ENCODE measurements at places on chromosomes 16 and 17.

DNA sequence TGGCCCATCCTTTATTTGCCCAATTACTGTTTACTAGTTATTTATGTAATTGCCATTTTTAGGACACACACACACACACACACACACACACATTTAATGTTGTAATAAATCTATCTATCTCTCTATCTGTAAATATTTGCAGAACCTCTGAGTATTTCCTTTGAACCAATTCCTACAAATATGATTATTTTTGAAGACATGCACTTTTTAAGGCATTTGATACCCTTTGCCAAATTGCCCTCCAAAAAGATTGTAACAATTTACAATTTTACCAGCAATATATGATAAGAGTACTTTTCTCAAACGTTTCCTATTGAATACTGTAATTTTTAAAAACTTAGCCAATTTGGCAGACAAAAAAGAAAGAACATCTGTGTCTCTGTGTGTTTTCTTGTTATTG is 143.8 kb upstream of the FOXF1 start:
- DNase-seq = no peak

DNA sequence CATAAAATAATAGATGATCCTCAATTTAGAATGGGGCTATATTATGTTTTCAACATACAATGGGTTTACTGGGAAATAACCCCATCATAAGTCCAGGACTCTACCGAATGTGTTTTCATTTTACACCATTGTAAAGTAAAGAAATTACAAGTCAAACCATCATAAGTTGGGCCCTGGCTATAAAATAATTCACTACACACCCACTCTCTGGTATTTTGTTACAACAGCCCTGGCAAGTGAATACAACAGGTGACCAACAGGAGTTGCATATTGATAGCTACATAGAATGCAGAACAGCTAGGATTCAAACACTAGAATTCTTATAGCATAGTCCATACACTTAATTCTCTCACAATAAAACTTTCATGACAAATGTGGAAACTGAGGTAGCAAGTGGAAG is 673.0 kb upstream of the CA10 start:
- DNase-seq = no peak

DNA sequence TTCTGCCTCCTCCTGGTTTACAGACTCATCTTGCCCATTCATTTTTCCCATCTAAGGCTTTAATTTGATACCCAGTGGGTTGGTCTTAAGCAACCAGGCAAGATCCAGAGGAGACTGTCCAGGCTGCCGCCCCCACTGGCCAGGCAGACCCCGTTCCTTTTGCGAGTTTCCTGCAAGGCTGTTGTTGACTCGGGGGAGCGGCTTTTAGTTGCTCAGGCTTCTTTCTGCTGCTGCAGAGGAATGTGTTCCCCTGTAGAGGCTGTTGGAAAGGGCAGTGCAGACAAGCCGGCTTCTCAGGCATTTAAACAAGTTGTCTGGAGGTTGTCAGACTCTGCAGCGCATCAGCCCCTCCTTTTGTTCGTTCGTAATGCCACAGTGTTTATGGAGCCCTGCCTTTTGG is 231.2 kb downstream of the PRKCA start:
- DNase-seq = no peak

- no peak for DNase-seq
These were observed 20.2 kb downstream of the CDIPT start for GRCh38 chr16:29842732-29843346.

- DNase-seq = no peak
These were observed 342.9 kb downstream of the FOXL1 start for GRCh38 chr16:86921289-86921688.

- DNase-seq = no peak
These were observed 13.0 kb downstream of the PITPNM3 start for GRCh38 chr17:6543079-6544010.

DNA sequence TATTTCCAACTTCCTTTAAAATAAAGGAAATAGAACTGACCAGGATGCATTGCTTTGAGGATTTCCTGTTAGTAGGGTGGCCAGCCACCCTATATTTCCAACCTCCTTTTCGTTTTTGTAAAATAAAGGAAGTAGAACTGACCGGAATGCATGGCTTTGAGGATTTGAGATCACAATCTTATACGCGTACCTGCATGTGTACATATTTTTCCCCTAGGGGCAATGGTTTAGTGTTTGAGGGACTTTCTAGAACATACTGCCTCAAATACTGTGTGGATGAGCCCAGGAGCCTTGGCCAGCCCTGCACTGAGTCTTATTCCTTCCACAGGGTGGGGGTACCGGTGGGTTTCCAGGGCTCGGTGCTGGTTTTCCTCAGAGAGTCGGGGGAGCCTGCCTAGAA is 25.6 kb downstream of the MAPK8IP3 start:
- no peak for DNase-seq

DNA sequence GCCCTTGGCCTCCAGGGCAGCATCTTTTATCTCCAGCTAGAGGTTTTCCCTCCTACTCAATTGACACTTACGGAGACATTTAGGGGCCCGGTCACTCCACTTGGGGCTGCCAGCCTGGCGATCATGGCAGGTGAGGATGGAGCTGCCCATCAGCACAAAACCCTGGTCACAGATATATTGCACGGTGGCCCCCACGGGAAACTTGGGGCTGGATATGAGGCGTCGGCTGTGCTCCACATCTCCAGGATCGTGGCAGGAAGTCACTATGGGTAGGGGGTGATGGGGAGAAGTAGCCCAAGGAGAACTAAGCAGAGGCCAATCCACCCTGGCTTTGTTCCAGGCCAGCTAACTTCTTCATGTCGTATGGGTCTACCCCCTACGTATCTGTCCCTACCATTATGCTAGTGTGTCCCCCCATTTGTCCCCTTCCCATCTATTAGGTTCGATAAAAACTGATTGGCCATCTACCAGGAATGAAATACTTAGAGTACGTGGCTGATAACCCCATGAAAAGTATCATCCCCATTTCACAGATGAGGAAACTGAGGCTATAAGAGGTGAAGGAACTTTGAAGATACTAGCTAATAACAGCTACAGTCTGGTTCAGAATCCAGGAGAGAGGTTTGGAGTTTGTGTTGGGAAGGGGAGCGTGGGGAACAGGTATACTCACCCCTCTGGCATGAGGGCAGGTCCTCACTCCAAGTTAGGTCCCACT is 6.1 kb upstream of the PHF12 start:
- DNase-seq = no peak

DNA sequence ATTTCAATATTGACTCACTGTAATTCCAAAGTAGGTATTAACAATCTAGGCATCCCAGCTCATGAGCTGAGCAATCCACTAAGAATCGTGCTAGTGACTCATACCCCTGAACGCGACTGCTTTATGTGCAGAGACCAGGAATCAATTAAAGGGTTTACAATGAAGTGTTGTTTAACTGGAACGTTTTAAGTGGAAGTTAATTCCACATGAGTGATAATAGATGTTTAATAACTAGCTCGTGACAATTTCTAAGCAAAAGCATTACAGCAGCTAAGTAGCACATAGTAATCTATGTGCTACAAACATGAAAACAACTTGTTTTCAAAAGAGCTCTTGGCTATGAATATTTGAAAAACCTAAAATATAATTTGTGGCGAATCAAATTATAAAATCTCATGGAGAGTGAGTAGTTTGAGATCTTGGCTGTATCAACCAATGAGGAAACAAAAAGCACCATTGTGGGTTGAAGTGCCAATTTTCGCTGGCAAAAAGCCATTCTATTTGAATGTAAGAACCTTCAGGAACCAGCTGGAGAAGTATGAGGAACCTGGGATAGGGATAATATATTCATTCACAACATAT is 9.4 kb downstream of the GJC1 start:
- DNase-seq = no peak

GRCh38 chr17:7177954-7178477 is 1.2 kb downstream of the ASGR1 start:
- no peak for DNase-seq

DNA sequence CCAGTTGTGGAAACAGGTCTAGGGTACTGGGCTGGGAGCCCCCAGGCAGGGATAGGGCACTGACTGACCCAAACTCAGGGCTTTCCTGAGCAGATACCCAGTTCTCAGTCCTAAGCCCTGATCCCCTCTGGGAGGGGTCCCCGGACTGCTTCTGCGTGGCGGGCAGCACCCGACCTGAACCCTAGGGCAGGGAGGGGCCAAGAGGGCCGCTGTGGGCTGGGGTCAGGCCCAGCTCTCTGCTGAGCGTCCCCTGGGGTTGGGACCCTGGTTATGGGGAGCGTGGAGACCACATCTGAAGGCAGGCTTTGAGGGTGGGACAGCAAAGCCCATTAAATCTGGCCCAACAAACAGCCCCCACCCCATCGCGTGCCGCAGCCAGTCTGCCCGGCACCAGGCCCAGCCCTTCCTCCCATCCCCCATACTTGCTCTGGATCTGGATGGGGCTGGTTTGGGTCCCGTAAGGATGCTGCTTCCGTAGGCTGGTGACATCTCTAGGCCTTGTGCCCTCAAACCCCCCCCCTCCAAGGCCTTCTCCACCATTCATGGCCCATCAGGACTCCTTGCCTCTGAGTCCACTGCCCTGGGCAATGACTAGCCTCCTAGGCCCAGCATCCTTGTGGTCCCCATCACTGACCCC is 691 bp upstream of the FAM83G start:
- no peak for DNase-seq

- DNase-seq = no peak
These were observed 2.5 kb downstream of the PRAC2 start for GRCh38 chr17:48725288-48726064.

DNA sequence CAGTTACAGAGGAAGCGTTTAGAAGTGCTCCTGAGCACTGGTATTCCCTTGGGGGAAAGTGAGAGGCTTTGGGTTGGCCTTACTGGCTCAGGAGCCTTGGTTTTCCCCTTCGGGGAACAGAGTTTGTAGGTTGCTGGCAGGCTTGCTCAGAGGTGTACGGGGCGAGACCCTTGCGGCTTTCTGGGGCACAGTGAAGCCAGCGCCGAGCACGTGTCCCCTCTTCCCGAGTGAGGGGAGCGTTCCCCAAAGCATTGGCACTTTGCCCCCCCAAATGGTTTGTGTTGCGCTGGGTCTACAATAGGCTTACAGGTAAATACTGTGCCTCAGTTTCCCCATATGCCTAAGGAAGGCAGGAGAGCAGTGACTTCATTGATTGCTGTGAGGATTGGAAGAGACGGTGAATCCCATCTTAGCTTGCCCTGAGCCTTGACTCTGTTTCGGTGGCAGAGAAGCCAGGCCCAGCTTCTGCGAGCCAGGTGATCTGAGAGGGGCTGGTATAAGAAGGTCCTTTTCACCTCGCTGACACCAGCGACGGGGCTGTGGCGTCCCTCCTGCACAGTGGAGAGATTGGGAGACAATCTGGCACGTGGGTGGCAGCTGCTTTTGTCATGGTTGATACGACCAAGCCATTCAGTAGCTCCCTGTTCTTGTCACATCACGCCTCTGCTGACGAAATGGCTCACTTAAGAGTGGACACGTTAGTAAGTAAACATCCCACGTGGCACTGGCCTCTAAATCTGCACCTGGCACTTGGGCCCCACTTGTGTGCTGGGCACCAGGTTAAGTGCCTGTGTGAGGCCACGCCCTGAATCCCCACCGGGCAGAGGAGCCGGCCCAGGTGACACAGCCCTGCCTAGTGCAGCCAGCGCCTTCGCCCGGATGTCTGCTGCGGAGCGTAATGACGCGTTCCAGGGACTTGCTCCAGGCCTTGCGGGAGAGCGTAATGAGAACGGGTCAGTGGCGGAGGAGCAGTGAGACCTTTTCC is 55.0 kb downstream of the MEAK7 start:
- DNase-seq = no peak

DNA sequence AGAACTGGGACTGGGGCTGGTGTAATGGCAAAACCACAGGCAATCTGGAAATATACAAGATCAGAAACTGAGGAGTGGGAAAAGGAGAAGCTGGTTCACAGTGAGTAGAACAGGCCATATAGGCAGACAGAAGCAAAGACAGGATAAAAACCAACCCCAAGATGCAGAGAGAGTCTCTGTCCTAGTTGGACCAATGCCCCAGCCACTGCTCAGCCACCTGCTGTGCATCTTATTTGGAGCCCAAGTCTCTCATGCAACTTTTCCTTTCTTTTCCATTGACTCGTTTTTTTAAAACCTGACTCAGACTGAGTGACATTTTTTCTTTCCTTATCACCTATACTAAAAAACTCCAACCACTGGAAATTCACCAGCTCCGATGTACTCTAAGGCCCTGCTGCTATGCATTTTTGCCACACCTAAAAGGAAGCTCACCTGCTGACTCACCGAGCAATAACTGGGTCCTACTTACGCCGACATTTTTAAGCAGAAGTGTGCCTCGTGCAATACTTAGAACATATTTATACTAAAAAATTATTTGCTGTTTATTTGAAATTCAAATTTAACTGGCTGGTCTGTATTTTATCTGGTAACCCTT is 100.8 kb upstream of the XYLT1 start:
- DNase-seq = no peak

GRCh38 chr17:64278614-64279013 is 15.6 kb upstream of the TEX2 start:
- DNase-seq = no peak

DNA sequence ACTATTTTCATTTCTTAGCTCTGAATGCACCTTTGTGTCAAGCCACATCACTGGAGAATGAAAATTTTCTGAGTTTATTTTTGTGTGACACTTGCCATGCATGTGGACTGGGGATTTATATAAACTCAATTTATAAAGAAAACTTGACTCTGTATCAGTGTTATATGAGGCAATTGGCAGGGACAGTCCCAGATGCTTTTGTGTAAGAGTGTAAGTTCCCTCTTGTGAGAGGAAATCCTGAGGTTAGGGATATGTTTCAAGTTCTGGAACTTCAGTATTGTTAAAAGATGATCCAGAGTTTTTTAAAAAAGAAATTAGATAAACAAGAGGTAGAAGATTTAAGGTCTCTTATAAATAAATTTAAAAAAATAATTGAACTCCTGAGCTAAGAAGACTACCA is 10.9 kb upstream of the CCL8 start:
- DNase-seq = no peak

GRCh38 chr16:87671715-87672270 is 69.5 kb downstream of the JPH3 start:
- DNase-seq = no peak

- no peak for DNase-seq
These were observed 6.4 kb downstream of the NME3 start for GRCh38 chr16:1764971-1765370.

- peak; percentile 62 for DNase-seq
These were observed 12.4 kb downstream of the SGCA start for GRCh38 chr17:50177983-50178834.

- no peak for DNase-seq
These were observed 55.9 kb downstream of the KCNJ2 start for GRCh38 chr17:70225276-70225675.

GRCh38 chr16:57693550-57693949 is 1.1 kb upstream of the DRC7 start:
- no peak for DNase-seq

All from CD4-positive, alpha-beta T cell treated with Interleukin-17A for 1 hour (primary cell).